ENCODE measurements at places on chromosomes 13 and 19. TPM values are rescaled to one million over a fixed set of nuclear protein-coding genes. Genes with fewer than 3 reads are reported as not detected.

Gene ADM5
- total RNA-seq: 0.59 TPM

Gene PTPRS
- 79.3 TPM for total RNA-seq

Gene ZNF223
- 4.2 TPM for total RNA-seq

Gene UGGT2
- total RNA-seq: 61.3 TPM

Gene PRR20D
- not detected for total RNA-seq

Gene UPK1A
- total RNA-seq: 0.08 TPM

Gene CPB2
- total RNA-seq: not detected

All from smooth muscle cell of the coronary artery (primary cell).